ENCODE measurements at places on chromosomes 16 and 17.

DNA sequence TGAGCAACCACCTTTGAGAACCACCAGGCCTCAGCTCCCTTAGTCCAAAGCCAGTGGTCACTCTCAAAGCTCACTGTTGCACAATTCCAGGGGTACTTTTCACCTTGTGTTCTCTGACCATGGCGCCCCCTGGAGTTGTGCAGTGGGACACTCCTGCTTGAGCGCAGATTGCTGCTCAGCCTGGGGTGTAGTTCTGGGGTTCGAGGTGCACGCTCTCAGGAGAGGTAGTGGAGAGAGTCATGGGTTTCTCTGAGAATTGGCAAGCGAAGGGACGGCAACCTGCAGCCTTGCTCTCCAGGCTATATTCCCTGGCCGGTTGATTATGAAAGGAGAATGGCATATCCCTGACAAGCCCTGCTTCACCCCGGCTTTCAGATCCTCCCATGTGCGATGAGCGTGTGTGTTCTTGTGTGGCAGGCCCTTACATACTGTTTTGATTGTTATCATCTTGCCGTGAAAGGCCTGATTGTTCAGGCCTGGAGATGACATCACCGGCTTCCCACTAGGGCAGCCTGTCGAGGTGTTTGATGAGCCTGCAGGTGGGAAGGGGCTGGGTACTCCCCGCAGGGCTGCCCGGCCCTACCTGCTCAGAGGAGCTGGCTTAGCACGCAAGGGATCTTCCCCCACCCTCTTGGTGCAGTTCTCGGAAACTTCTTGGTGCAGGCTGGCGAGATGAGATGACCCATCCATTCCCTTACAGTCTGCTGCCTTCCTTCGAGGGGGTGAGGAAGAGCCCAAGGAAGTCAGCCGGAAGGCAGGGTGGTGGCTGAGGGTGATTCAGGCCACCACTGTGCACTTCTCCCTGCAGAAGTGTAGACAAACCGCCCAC is 431.2 kb downstream of the SLC39A11 start:
- DNase-seq: peak; percentile 17

- peak; percentile 79 for DNase-seq
Observed at GRCh38 chr16:81992859-81993258, 18.4 kb downstream of the SDR42E1 start.

DNA sequence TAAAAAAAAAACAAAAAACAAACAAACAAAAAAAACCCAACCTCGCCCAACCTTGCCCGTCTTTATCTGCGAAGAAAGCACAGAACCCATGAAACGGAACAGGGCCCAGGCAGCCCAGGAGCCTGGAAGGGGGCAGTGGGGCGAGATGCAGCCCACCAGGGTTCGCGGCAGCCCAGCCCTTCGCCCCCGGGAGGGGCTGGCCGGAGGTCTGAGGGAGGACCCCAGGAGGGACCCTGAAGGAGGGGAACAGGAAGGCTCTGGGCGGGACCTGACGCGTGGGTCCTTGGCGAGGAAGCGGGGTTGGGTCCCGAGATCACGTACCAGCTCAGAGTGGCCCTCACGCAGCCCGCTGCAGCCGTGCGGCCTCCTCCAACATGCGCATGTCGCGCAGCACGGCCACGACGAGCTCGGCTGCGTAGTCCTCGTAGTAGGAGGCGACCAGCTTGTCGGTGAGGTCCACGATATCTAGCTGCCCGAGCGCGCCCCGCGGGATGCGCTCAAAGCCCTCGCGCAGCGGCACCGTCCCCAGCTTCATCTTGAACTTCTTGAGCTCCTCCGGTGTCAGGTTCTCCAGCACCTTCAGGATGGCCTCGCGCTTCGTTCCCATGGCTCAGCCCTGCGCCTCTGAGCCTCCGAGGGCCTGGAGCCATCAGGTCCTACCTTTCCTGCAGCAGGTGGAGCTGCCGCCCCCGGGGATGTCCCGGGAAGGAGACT is at the start of gene PYDC1:
Gene PYDC1 (minus strand): TSS at position 714 of the 714 bp plus-strand sequence. CDS start 107 bp downstream, at position 607.
- peak; percentile 40 for DNase-seq

DNA sequence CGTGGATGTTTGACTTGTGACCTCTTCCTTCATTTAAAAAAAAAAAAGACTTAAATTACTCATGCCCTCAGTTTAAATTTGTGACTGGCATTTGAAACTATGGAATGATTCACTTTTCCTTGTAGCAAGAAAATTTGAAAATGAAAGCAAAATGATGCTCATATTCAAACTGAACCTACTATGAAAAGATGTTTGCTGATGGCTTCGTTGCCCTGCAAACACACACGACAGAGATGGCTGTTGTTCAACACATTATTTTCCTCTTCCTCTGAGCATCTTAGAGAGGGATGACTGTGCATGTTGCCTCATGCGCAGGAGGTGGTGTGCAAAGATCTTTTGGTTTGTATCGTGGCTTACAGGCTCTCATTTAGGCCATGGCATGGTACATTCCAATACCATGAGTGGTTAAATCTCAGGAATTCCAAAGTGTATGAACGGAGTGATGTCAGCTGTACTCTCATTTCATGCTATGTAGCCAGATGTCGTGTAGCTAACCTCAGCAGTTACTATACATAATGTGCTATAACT is 164.5 kb downstream of the PRKCA start:
- DNase-seq: no peak

DNA sequence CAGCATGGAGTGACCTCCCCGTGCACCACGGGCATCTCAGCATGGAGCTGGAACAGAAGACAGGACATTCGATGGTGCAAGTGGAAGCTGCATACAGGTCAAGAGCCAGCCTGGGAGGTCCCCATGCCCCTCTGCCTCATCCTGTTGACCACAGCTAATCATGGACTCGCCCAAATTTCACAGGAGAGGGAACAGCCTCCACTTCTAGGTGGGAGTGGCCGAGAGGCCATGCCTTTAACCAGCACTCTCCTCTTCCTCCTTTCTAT is 3.8 kb upstream of the SLC47A2 start:
- DNase-seq: no peak

- DNase-seq: no peak
Observed at GRCh38 chr17:9913476-9913875, 8.4 kb upstream of the RCVRN start.

GRCh38 chr17:77736721-77737120 is 221.8 kb upstream of the TNRC6C start:
- DNase-seq: no peak

- peak; percentile 66 for DNase-seq
Observed at GRCh38 chr16:85028685-85029407, 1.3 kb downstream of the KIAA0513 start.

GRCh38 chr17:57911834-57912673 is 43.2 kb downstream of the CUEDC1 start:
- DNase-seq: peak; percentile 97

- no peak for DNase-seq
Observed at GRCh38 chr17:47735536-47736011, 2.5 kb downstream of the TBX21 start.

DNA sequence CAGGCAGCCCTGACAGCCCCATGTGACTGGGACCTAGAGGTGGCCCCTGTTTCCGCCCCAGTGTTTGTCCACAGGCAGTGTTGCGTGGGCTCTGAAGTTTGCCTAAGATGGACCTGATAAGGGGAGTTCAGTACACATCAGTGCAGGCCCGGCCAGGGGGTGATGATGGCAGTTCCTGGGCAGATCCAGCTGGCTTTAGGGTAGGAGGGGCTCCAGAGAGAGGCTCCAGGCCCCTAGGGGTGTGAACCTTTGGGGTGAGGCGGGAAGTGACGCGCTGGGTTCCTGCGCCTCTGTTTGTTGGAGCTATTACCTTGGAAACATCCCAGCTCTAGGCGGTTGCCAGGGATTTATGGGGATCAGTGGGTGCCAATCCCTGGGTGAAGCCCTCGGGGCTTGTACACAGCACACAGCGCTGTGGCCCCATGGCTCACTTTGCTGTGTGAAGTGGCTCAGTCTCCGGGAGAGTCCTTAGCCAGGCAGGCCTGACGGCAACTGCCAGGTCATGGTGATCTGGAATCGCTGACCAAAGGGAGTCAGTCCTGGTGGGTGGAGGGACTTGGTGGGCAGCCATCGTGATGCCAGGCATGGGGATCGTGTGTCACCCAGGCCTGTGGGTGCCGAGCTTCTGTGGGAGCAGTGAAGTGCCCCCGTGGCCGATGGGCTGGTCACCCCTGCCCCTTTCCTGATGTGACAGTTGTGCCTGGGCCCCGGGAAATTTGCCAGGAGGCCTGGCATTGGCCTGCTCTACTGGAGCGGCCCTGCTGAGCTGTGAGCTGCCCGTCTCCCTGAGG is 146.1 kb downstream of the SEC14L1 start:
- no peak for DNase-seq

DNA sequence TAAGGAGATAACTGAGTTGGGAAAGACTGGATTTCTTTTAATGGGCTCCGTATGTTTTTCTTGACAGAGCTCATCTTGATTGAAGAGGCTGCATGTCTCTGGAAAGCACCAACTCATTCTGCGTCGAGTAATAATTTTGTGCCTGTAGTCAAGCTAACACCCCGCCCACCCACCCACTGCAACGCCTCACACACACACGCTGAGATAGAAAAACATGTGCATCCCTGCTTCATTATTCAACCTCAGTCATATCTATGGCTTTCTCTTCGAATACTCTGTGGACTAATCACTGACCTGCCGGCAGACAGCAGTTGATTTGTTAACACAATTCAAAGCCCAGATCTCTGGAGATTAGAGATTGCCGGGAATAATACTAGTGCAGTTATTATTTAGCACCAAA is 220.2 kb upstream of the TOM1L1 start:
- DNase-seq: no peak

DNA sequence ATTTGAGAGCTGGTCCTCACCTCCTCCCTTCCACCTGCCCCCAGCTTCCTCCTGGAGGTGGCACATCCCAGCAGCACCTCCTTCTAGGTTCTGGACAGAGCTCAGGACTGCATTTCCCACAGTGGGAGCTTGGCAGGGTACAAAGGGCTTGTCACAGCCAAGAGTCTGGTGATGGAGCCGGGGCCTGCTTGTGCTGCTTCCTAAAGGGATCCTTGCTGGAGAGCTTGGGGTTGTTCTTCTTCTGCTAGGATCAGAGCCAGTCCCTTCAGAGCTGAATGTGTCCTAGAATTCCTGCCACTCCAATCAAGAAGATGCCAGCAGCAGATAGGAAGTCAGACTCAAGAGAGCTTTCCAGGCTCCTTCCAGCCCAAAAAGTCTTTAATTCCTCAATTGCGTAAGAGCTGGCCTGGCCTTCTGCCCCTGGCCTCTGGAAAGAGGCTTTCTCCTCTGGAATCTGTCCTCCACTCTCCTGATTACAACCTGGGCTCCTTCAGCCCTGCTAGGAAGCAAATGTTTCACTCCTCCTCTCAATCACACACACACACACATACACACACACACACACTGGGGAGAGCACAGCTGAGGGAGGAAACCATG is 4.4 kb downstream of the CD300E start:
- DNase-seq: no peak

- peak; percentile 19 for DNase-seq
Observed at GRCh38 chr16:5188989-5189352, 91.4 kb upstream of the EEF2KMT start.

GRCh38 chr16:53334581-53334980 is 99.7 kb upstream of the RBL2 start:
- no peak for DNase-seq

DNA sequence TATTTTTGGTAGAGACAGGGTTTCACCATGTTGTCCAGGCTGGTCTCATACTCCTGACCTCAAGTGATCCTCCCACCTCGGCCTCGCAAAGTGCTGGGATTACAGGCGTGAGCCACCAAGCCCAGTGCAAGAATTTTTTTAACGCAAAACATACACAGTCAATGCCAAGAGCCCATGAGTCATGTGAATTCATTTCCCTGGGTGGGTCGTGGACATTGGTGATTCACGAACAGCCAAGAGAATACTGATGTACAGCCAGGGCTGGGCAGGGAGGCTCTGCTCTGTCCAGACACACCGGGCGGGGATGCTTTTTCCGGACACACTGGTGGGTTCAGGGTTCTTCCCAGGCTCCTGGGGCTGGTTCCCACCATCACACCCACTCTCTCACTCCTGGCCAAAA is 17.7 kb downstream of the SLC38A8 start:
- no peak for DNase-seq

GRCh38 chr16:52404546-52404945 is 142.4 kb downstream of the TOX3 start:
- DNase-seq: no peak

DNA sequence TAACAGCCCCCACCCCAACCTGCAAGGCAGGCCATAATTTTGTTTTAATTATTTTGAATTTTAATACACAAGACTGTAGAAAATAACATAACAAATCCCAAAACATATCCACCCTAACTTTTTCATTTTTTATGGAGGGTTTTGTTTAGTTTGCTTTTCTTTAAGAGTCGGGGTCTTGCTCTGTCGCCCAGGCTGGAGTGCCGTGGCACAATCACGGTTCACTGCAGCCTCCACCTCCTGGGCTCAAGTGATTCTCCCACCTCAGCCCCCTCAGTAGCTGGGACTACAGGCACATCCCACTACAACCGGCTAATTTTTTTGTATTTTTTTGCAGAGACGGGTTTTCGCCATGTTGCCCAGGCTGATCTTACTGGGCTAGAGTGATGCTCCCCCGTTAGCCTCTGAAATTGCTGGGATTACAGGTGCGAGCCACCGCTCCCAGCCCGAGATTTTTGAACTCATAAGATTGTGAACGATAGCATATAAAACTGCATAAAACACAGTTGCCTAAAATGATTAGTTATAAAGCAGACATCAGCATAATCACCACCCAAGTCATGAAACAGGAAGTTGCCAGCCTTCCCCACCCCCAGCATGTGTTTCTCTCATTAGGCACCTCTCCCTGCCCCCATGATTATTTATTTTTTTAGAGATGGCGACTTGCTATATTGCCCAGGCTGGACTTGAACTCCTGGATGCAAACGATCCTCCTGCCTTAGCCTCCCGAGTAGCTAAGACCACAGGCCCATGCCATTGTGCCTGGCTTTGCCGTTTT is 13.6 kb upstream of the DOC2B start:
- DNase-seq: no peak

DNA sequence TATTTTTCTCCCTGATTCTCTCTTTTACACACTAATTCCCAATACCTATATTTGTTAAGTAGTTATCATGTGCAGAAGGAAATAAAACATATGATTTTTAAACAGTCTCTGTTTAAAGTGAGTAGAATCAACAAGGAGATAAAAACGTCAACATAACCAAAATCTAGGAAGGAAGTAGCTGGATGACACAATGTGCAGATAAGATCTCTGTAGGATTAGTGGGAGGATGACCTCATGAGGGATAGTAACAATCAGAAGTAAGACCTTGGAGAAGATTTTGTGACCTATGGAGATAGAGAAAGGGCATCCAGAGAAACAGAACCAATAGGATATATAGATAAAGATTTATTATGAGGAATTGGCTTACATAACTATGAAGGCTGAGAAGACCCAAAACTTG is 262.6 kb upstream of the CDH11 start:
- DNase-seq: no peak

- DNase-seq: no peak
Observed at GRCh38 chr16:53153130-53153529, 98.3 kb downstream of the CHD9 start.

- DNase-seq: no peak
Observed at GRCh38 chr17:16975744-16976625, 4.1 kb upstream of the TNFRSF13B start.

GRCh38 chr17:38509772-38510420 is 81.6 kb downstream of the ARHGAP23 start:
- DNase-seq: peak; percentile 66

GRCh38 chr17:82061047-82061925 is 4.3 kb downstream of the DUS1L start:
- no peak for DNase-seq

Measured in spinal cord (tissue), 10 donors.